NB4 (cell line): ENCODE measurements at places on chromosomes 4 and X.

DNA sequence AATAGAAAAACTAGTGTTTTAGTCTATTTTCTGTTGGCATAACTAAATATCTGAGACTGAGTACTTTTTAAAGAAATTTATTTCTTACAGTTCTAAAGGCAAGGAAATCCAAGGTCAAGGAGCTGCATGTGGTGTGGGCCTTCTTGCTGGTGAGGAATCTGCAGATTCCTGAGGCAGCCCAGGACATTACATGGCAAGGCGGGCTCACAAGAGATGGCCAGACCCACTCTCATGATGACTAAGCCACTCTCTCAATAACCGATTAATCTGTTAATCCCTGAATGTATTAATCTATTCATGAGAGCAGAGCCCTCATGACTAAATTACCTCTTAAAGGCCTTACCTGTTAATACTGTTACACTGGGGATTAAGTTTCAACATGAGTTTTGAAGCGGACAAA, 340.8 kb downstream of the GRXCR1 start:
- DNase-seq: no peak

DNA sequence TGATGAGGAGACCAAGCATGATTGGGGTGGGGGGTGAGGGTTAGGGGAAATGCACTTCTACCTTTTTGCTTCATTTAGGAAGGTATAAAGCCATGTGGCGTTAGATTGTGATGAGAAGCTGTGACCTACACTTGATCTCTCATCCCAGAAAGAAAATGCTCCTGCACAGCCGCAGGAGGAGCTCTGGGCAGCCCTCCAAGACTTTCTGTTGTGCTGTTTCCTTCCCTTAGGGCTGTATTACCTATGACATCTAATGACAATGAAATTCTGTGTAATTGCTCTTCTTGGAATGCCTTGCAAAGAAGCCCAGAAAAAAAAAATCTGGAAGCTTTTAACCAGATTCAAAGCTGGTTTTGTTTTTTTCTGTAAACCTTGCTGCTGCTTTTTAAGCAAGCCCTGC, 13.4 kb downstream of the PRPS2 start:
- no peak for DNase-seq

DNA sequence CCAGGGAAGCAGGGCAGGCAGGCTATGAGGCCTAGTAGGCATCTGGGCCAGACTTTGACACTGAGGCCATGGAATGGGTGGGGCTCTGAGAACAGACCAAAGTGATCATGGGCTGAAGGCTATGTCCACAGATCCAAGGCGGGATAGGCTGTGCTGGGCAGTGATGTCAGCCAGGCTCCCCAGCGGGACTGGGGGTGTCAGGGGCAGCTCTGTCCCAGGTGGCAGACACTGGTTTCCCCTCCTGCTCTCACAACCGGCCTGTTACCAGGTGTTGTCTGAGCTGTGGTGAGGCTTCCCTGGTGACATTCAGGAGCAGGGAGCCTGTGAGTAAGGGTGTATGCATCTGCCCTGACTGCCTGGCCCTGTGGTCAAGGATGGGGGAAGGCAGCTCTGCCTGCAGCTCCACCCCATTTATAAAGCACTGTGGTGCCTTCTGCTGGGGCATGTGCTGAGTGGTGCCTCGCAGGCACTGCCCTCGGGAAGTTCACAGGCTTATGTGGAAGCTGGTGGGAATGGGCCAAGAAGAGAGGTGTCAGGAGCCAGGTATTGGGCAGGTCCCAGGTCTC, 2.9 kb downstream of the IL9R start:
- no peak for DNase-seq

DNA sequence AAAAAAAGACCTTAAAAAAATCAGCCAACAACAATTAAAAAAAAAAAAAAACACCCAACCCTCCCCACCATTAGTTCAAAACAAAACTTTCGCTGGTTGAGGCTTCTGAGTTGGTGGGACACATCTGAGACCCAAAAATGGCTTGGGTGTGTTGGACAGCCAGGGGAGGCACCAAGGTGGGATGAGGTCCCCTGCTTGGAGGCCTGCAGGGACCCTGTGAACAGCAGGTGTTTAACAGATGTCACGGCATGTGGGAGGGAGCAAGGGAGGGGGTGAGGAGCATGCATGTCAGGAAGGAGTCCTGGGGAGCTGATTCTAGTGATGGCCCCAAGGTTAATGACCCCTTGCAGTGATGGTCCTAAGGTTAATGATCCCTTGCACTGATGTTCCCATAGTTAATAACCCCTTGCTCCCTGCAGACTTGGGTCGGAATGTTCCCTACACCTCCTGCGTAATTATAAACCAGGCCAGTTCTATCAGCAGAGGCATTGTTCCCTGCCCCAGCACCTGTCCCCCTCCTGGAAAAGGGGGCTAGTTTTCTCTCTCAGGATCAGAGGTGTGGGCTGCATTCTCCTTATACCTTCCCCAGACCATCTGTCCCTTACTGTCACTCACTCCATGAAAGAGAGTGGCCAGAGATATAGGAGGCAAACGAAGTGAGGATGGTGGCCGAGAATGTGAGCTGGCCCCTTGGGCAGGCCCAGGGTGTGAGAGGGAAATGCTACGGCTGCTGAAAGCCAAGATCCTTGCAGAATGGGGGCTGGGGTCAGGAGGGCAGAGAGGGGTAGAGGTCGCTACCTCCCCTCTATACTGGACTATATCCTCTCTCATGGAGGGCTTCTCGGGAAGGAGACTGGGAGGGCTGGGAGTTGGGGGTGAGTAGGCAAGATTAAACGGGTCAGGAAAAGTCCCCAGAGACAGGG, 2.3 kb upstream of the FOXP3 start:
- no peak for DNase-seq
